ENCODE measurements at places on chromosomes 2 and 18.

GRCh38 chr18:61752973-61753372 lies 139.8 kb downstream of the RNF152 start:
- peaks cover 12% of the 10 kb centered on the region for H3K27me3 ChIP-seq
- no peaks in the 10 kb centered on the region for H3K36me3 ChIP-seq
- DNase-seq = no peak
- H3K4me3 ChIP-seq = no peak overlapping the region
- H3K4me1 ChIP-seq = peaks cover 4% of the 10 kb centered on the region
- no peak overlapping the region for H3K27ac ChIP-seq

GRCh38 chr2:287911-288757 lies at the start of gene ALKAL2:
ALKAL2 (minus strand) TSS chr2:288091; CDS start chr2:287835, 256 bp downstream.
- no peak within 1 kb of the TSS for H3K27ac ChIP-seq
- H3K4me3 ChIP-seq = peak within 1 kb of the TSS; percentile 69
- peaks cover 11% of the 10 kb centered on the region for H3K27me3 ChIP-seq
- peak; percentile 17 for DNase-seq
- H3K36me3 ChIP-seq = no peaks in the 10 kb centered on the region

GRCh38 chr2:161243312-161243711 lies 64.9 kb upstream of the PSMD14 start:
- H3K27ac ChIP-seq = no peak overlapping the region
- peaks cover 47% of the 10 kb centered on the region for H3K4me1 ChIP-seq
- no peaks in the 10 kb centered on the region for H3K36me3 ChIP-seq
- H3K4me3 ChIP-seq = peak overlapping the region; percentile 58

DNA sequence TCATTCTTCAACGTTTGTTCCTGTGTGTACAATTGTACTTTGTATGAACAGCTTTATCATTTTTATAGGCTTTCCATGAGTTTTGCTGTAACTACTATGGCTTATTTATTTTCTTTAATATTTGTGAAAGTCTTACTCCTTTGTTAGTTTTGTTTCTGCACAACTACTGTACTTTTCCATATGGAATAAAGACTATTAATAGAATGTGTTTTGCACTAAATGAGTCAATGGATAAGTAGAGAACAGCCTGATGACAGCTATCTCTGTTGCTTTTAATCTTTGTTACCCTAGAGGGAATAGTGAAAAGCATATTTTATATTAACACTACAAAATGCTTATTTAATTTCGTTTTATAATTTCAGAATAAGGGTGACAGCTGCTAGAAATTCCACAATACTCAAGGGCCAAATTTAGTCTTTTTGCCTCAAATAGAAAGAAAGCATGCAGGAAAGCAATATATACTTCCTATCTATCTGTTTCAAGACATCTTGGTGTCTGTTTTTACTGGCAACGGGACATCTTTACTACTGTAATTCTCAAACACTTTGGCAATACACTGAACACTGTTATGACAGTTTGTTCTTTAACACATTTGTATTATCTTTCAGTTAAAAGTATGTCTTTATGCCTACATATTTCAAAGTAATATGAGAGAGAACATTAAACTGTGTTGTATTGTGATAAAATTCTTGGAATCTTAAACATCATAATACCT lies 53.9 kb downstream of the WDSUB1 start:
- peaks cover 12% of the 10 kb centered on the region for H3K36me3 ChIP-seq
- H3K4me1 ChIP-seq = peaks cover 28% of the 10 kb centered on the region

- H3K27me3 ChIP-seq = peaks cover 2% of the 10 kb centered on the region
- H3K27ac ChIP-seq = no peak overlapping the region
- H3K4me1 ChIP-seq = no peaks in the 10 kb centered on the region
Observed at GRCh38 chr18:48728204-48728833, 189.5 kb downstream of the CTIF start.

GRCh38 chr2:84129018-84129417 lies 330.1 kb downstream of the SUCLG1 start:
- no peak overlapping the region for H3K4me3 ChIP-seq
- no peaks in the 10 kb centered on the region for H3K36me3 ChIP-seq
- no peaks in the 10 kb centered on the region for H3K27me3 ChIP-seq
- no peaks in the 10 kb centered on the region for H3K4me1 ChIP-seq

DNA sequence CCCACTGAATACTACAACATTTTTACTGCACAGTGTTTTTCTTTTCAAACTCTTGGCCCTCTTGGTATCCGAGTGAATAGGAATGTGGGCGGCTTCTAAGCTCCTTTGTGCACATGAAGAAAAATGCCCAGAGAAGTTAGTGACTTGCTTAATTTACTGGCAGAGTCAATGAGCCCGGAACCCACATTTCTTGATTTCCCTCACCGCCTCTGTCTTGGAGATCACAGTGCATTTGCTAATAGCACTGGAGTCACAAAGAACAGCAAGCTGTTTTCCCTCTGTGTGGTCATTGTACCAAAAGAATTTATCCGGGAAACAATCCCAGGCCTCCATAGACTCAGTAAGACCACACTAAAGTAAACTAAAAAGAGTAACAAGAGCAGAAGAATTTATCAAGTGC lies 18.9 kb downstream of the STON1 start:
- H3K4me3 ChIP-seq = no peak overlapping the region
- DNase-seq = no peak

DNA sequence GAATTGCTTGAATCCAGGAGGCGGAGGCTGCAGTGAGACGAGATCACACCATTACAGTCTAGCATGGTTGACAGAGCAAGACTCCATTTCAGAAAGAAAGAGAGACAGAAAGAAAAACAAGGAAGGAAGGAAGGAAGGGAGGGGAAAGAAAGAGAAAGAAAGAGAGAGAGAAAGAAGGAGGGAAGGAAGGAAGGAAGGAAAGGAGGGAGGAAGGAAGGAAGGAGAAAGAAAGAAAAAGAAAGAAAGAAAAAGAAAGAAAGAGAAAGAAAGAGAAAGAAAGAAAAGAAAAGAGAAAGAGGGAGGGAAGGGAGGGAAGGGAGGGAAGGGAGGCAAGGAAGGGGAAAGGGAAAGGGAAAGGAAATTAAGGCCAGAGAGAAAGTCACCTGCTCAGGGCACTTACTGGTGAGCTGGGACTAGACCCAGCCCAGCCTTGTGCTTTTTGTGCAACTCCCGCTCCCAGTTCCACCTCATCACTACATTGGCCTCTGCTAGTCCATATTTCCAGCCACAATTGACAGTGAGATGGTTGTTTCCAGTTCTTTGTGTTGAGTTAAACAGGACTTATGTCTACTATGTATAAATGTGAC lies 35.7 kb downstream of the MOGAT1 start:
- peaks cover 2% of the 10 kb centered on the region for H3K4me1 ChIP-seq
- H3K27ac ChIP-seq = no peak overlapping the region
- peaks cover 9% of the 10 kb centered on the region for H3K27me3 ChIP-seq
- no peak for DNase-seq
- no peaks in the 10 kb centered on the region for H3K36me3 ChIP-seq
- no peak overlapping the region for H3K4me3 ChIP-seq

DNA sequence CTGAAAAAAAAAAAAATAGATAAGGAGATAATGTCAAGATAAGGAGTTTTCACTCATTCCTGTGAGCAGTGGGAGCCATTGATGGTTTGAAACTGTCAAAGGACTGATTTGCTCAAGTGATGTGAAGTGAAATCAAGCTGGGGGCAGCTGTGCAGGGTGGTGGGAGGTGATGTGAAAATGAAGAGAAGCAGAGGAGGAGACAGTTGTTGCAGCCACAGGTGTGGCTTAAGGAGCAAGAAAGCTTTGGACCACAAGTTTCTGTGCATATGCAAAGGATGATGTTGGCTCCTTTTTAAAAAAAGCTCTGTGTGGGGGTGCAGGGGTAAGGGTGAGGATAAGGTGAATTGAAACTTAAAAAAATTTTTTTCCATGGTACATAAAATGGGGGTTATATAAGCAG lies 8.3 kb downstream of the EFR3B start:
- H3K27ac ChIP-seq = no peak overlapping the region
- no peaks in the 10 kb centered on the region for H3K4me1 ChIP-seq
- H3K36me3 ChIP-seq = no peaks in the 10 kb centered on the region
- peaks cover 3% of the 10 kb centered on the region for H3K27me3 ChIP-seq
- no peak overlapping the region for H3K4me3 ChIP-seq
- DNase-seq = no peak

DNA sequence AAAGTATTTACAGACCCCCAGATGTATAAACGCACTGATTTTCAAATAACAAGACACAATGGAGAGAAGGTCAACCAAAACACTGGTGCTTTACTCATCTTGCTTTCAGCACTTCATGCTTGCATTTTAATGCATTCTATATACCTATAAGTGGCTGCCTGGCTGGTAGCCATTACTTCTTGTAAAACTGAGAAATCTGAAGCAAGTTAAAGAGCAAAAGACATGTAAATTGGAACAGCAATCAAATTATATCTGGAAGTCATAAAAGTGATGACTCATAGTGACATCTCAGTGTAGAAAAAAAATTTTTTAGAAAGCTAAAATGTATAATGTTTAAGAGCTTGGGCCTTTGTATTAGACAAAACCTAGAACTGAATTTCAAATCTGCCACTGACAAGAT lies 106.2 kb downstream of the CCDC141 start:
- no peaks in the 10 kb centered on the region for H3K27me3 ChIP-seq
- no peak overlapping the region for H3K27ac ChIP-seq
- DNase-seq = no peak

GRCh38 chr2:12742891-12743290 lies 26.2 kb downstream of the TRIB2 start:
- no peak for DNase-seq
- peaks cover 63% of the 10 kb centered on the region for H3K4me1 ChIP-seq
- peaks cover 2% of the 10 kb centered on the region for H3K27me3 ChIP-seq

DNA sequence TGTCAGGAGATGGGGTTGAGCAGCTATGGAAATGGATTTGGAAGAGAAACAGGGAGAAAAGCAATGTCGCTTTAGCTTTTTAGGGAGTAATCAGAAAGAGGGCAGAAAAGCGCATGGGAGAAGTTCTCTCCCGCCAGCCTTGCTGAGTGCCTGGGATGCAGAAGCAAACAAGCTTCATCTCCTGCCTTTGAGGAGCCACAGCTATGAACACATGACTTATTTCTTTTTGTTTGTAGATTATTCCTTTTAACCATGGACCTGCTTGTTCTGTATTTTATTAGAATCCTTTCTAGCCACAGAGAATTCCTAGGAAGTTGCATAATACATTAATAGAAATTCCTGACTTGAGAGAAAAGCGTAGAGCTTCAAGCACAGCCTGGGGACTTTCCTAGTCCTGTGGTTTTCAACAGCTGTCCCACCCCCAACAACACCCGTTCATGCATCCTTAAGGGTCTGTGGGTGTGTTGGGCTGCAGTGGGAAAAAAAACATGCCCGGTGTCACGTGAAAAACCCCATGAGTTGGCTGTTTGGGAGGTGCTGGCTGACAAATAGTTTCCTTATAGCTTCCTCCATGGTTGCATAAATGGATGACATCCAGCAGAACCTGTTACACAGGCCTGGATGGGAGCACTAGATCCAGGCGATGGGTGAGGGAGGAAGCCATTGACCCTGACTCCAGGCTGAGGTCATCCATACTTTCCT lies 14.9 kb downstream of the SLC9A4 start:
- no peak for DNase-seq
- H3K36me3 ChIP-seq = no peaks in the 10 kb centered on the region
- H3K4me3 ChIP-seq = peak overlapping the region; percentile 31
- H3K27ac ChIP-seq = no peak overlapping the region
- peaks cover 48% of the 10 kb centered on the region for H3K4me1 ChIP-seq

GRCh38 chr18:49588171-49588570 lies 26.3 kb downstream of the LIPG start:
- DNase-seq = no peak
- no peaks in the 10 kb centered on the region for H3K36me3 ChIP-seq
- no peak overlapping the region for H3K27ac ChIP-seq
- no peak overlapping the region for H3K4me3 ChIP-seq

GRCh38 chr18:23706971-23707640 lies 17.9 kb downstream of the LAMA3 start:
- peaks cover 3% of the 10 kb centered on the region for H3K36me3 ChIP-seq
- no peak for DNase-seq
- peaks cover 6% of the 10 kb centered on the region for H3K4me1 ChIP-seq

GRCh38 chr18:35494251-35495220 lies 3.2 kb downstream of the INO80C start:
- H3K27me3 ChIP-seq = peaks cover 6% of the 10 kb centered on the region
- no peak overlapping the region for H3K4me3 ChIP-seq
- DNase-seq = no peak
- H3K4me1 ChIP-seq = peaks cover 21% of the 10 kb centered on the region
- no peak overlapping the region for H3K27ac ChIP-seq

DNA sequence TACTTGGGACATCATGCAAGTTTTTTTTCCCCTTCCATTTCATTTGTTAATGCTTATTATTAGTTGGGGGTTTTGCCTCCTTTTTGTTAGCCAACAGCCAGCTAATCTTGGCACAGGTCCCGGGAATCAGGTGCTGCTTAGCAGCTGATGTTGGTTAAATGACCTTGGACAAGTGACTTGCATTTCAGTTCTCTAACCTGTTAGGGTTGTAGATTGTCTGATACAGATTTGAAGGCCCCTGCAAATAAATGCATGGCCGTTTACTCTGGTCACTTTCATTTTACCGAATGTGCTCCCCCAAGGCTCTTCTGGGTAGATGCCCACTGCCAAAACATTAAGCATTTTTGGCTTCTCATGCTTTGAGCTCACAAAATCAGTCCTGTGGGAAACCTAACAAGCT lies 120.9 kb downstream of the SPTBN1 start:
- peaks cover 99% of the 10 kb centered on the region for H3K4me1 ChIP-seq
- H3K27ac ChIP-seq = peak overlapping the region; percentile 97
- DNase-seq = no peak
- H3K36me3 ChIP-seq = no peaks in the 10 kb centered on the region
- H3K27me3 ChIP-seq = peaks cover 8% of the 10 kb centered on the region

GRCh38 chr18:25669741-25670140 lies 317.8 kb upstream of the ZNF521 start:
- no peak overlapping the region for H3K4me3 ChIP-seq
- no peak overlapping the region for H3K27ac ChIP-seq
- no peaks in the 10 kb centered on the region for H3K4me1 ChIP-seq
- H3K27me3 ChIP-seq = no peaks in the 10 kb centered on the region
- peaks cover 3% of the 10 kb centered on the region for H3K36me3 ChIP-seq
- DNase-seq = no peak

DNA sequence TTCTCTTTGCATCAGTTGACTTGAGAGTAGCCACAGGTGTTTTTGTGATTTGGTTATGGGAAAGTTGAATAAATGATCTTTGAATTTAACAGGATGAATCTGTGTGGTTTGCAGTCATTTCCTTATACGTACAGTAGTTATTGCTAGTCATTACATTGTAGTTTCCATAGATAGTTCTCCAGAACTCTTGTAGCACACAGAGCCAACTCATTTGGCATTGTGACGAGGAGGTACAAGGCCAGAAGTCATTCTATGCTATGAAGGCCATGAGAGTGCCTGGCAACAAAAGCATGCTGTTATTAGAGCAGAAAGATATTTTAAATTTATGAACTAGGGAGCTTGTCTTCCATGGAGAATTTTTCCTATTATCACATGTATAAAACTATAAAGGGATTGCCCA lies 973.0 kb upstream of the CHAC2 start:
- H3K4me3 ChIP-seq = no peak overlapping the region
- no peak for DNase-seq
- H3K4me1 ChIP-seq = no peaks in the 10 kb centered on the region
- H3K36me3 ChIP-seq = no peaks in the 10 kb centered on the region

GRCh38 chr2:5696945-5697521 lies 4.8 kb downstream of the SOX11 start:
- H3K4me1 ChIP-seq = peaks cover 4% of the 10 kb centered on the region
- no peak for DNase-seq
- no peak overlapping the region for H3K27ac ChIP-seq
- peaks cover 23% of the 10 kb centered on the region for H3K27me3 ChIP-seq
- H3K36me3 ChIP-seq = peaks cover 7% of the 10 kb centered on the region

Measured in immature natural killer cell (primary cell).